ENCODE measurements at places on chromosomes 1 and 21.

- no peak for DNase-seq
These were observed 3.3 kb upstream of the ATP6V1G3 start for GRCh38 chr1:198543670-198544260.

- no peak for DNase-seq
These were observed 1.0 kb upstream of the ZFYVE9 start for GRCh38 chr1:52140633-52141512.

GRCh38 chr1:92118826-92119225 lies 38.7 kb downstream of the BTBD8 start:
- no peak for DNase-seq

GRCh38 chr1:180636138-180636537 lies 4.3 kb downstream of the XPR1 start:
- no peak for DNase-seq

- DNase-seq, result no peak
These were observed 36.8 kb downstream of the FBXO42 start for GRCh38 chr1:16315437-16315836.

- DNase-seq, result no peak
These were observed 18.1 kb upstream of the SAMD13 start for GRCh38 chr1:84283381-84283780.

DNA sequence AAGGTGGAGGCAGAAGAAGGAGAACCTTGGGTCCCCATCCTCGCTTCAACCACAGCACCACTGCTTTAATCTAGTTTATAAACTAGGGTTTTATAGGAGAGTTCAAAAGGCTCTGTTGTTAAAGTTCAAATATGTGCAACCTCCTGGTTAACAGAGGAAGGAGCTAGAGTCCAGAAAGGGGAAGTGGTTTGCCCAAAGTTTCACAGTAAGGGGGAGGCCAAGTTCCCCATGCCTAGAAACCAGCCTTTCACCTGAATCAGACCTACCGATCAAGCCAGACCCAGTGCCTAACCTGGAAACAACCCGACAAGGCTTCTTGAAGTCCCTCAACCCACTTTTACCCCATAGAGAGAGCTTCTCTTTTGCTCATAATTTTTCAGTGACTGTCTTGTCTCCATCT lies 106.5 kb downstream of the PLPP3 start:
- DNase-seq, result no peak

GRCh38 chr1:65289449-65289848 lies 19.9 kb upstream of the DNAJC6 start:
- no peak for DNase-seq

GRCh38 chr1:220983877-220984635 lies 104.8 kb downstream of the HLX start:
- no peak for DNase-seq

DNA sequence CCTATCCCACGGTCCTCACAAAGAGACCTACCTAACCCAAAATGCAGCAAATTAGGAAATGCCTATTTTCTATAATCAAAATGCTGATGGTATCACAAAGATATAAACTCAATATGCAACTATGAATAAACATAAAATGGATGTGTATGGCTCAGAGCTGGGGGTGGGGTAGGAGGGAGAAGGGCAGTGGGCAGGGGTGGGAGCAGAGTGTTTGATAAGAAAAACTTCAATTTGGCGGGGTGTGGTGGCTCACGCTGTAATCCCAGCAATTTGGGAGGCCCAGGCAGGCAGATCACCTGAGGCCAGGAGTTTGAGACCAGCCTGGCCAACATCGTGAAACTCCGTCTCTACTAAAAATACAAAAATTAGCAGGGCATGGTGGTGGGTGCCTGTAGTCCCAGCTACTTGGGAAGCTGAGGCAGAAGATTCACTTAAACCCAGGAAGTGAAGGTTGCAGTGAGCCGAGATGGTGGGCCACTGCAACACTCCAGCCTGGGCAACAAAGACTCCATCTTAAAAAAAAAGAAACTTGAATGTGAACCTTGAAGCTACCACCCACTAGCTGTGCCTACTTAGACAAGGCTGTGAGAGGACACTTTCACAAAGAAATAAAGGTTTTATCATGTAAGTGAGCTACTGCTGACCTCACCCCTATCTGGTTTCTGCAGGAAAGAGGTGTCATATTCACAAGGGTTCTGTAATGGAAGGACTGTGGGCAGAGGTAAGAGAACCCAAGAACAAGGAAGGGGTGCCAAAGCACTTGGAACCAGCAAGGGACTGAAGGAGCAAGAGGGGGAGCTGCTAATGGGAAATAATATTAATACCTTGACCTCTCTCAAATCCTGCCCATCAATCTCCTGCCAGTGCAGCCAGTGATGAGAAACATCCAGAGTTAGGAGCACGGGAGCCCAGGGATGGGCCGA lies 53.0 kb downstream of the HLCS start:
- DNase-seq, result no peak

- DNase-seq, result no peak
These were observed 26.9 kb downstream of the ARHGEF10L start for GRCh38 chr1:17566417-17566816.

GRCh38 chr21:32212116-32212515 lies 66.7 kb downstream of the MIS18A start:
- DNase-seq, result no peak

- DNase-seq, result no peak
These were observed 102.6 kb downstream of the ADSS2 start for GRCh38 chr1:244349103-244349531.

DNA sequence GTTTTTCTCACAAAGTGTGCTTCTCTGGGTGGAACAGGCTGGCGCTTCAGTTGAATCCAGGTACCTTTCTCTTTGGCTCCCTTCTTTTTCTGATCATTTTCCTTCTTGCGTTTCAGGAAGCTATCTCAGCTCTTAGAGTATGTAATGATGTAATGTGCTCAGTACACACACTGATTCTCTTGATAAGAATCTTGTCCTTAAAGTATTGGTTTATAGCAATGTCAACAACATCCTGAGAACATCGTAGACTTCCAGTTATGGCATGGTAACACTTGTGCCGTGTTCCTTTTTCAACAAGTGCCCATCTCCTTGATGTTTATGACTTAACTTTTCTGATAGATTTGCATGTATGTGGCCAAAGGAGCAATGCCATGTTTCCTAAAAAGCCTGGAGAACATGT lies 11.7 kb upstream of the ABCD3 start:
- no peak for DNase-seq

DNA sequence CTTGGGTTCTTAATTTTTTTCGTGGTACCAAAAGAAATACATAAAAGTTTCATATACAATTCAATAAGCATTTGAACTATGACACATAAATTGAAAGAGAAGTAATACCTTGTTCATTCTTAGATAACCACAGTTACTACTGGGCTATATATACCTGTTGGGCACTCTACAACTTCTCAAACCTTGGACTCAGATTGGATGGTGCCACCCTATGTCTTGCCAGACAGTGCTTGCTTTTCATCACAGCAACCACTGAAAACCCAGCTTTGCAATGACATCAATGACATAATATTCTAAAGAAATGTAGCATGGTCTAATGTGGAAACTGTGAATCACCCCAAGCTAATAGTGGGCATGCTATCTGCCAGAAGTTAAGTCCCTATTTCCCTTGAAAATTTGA lies 62.8 kb upstream of the DPH5 start:
- no peak for DNase-seq

DNA sequence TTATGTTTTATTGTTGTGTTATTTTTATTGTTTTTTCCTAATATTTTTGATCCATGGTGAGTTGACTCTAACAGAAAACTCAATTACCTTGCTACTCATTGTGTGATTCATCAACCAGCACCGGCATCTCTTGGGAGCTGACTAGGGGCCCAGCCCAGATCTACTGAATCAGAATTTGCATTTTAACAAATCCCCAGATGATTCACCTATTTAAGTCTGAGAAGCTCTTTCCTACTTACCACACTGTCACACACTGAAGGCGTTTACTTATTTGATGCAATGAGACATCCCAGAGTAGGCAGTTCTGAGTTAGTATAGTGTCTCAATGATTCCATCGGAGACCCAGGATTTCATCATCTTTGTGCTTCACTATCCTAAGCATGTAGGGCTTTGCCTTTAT lies 416.6 kb downstream of the RWDD3 start:
- no peak for DNase-seq

DNA sequence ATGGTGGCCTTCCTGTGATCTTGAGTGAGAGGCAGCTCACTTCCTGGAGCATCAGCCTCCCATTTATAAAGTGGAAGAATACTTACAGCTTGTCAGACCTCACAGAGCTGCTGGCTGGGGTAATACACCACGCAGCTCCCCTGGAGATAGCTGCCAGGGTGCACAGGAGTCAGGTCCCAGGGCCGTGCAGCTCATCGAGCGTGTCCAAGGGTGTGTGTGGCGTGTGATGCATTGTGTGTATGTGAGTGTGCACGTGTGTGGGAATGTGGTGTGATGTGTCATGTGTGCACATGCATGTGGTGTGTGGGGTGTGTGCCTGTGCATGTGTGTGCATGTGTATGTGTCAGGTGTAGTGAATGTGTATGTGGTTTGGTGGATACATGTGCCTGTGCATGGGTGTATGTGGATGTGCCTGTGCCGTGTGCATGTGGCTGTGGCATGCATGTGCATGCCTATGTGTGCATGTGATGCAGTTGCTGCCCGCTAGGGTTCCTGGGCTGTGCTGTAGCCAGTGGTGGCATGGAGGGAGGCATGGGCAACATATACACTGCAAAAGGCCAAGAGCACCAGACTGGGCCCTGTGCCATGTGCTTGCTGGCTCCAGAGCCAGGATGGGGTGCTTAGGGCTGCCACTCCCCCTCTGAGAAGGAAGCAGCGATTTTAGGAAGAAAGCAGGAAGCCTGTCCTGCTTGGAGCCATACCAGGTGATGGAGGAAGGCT lies 24.6 kb downstream of the WNT3A start:
- DNase-seq, result no peak

GRCh38 chr1:233105225-233105624 lies 154.8 kb downstream of the NTPCR start:
- DNase-seq, result no peak

DNA sequence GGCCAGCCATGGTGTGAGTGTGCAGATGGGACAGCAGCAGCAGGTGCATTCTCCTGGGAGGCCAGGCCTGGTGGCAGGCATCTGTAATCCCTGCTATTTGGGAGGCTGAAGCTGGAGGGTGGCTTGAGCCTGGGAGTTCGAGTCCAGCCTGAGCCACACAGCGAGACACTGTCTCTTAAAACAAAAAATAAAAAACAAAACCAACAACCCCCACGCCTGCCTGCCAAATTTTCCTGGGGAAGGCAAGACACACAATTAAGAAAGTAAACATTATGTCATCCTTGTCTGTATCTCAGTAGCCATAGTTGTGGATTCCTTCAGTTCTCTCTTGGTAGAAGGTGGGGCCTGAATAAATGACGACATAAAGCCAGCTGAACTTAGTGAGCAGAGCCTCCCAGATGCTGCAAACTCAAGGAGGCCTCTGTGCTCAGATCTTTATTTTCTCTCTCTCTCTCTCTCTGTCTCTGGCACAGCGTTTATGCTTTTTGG lies 57.6 kb upstream of the CD34 start:
- no peak for DNase-seq

DNA sequence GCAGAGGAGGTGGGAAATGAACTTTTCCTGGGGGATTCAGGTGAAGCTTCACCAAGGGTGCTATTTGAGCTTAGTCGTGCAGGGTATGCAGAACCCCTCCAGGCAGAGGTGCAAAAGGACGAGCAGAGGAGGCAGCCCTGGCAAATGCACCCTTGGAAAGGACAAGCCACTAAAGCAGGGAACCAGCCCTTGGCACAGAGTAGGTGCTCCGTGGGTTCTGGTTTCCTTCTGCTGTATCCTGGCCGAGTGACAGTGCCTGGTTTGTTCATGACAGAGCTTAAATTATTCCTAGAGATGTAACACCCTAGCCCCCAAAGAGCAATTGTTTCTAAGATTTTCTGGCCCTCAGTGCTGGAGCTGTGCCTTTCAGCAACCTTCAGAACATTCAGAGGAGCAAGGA lies 73.4 kb upstream of the SYT6 start:
- no peak for DNase-seq

- no peak for DNase-seq
These were observed 62.4 kb downstream of the FGGY start for GRCh38 chr1:59359325-59359724.

GRCh38 chr1:181675091-181675917 lies 192.0 kb downstream of the CACNA1E start:
- no peak for DNase-seq

DNA sequence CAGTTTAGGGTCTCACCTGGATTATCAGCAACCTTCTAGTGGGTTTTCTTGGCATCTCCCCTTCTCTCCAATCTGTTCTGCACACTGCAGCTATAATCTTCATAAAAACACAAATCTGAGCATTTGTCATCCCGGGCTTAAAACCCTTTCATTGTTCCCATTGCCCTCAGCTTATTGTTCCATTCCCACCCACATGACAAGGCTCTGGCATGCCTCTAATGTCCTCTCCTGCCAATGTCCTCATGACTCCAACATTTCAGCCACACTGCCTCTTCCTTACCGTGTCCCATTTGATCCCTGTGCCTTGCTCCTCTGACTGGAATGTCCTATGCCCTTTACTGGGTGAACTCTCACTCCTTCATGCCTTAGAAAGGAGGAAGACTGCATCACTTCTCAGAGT lies 7.5 kb upstream of the DPH2 start:
- DNase-seq, result no peak

GRCh38 chr1:24481101-24481500 lies 21.5 kb upstream of the RCAN3 start:
- peak; percentile 10 for DNase-seq

GRCh38 chr1:212421165-212421564 lies 6.5 kb upstream of the PACC1 start:
- DNase-seq, result no peak

- no peak for DNase-seq
These were observed 16.4 kb downstream of the EPHA10 start for GRCh38 chr1:37748565-37748964.

- no peak for DNase-seq
These were observed 108.7 kb upstream of the ACTRT2 start for GRCh38 chr1:2912424-2913061.

GRCh38 chr1:157096881-157097280 lies 2.7 kb downstream of the ETV3L start:
- DNase-seq, result no peak

DNA sequence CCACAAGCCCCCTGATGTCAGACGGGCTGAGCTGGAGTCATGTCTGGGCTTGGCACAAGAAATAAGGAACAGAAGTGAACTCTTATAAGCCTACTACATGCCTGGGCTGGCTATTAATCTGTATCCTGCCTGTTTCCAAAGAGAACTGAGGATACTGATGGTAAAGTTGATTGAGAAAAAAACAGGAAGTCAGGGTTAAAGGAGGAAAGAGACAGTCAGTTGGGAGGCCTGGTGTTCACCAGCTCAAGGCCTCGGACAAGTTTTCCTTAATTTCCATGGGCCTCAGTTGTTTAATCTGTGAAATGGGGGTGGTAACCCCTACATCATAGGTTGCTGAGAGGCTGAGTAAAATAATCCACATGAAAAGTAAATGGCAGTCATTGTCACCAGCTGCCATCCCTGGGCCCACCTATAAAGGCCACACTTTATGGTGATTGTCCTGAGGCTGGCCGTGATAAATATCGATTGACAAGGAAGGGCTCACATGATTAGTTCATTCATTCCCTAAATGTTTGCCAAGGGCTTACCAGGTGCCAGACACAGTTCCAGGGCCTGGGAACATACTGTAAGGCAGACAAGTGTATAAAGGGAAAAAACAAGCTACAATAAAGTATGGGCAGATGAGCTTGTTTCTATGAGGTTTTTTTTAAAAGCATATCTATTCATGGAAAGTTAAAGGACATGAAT lies 2.8 kb downstream of the ALDH4A1 start:
- no peak for DNase-seq
